ENCODE measurements at places on chromosomes 1 and 21. TPM values are rescaled to one million over a fixed set of nuclear protein-coding genes. Genes with fewer than 3 reads are reported as not detected.

PGLYRP4 gene
- not detected for total RNA-seq

CNKSR1 gene
- total RNA-seq, result under 0.01 TPM

NSL1 gene
- total RNA-seq, result 28.2 TPM

DCST1 gene
- total RNA-seq, result not detected

ATP1A1 gene
- total RNA-seq, result 122 TPM

B4GALT2 gene
- 99.5 TPM for total RNA-seq

DNA sequence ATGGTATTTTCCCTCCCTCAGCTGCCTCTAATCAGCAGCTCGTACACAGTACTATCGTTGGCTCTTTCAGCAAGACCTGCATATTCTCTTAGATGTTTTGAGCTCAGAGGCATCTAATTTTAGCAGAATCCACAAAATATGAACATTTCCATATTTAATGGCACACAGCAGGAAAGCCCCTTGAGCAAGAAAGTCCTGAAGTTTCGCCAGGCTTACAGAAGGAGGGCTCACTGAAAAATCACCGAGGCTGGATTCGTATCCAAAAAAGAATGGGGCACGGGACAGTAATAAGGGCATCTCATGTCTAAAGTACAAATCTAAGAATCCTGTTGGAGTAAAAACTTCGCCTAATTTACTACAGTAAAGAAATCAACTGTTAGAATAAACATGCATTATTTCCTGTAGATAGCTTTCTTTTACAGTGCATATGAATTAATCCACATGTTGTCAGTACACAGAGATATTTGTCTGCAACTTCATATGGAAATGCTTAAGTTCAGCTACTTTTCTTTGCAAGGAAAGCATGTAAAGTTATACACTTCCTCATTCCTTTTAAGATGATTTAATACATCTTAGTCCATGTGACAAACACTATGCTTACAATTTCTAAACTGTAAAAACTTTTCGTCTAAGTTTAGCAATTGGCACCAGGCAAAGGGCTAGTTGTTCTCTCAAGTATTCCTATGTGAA is 1205.3 kb upstream of the ADGRL4 start:
- no peak overlapping the region for H3K27ac ChIP-seq
- no peaks in the 10 kb centered on the region for H3K36me3 ChIP-seq
- H3K4me3 ChIP-seq, result no peak overlapping the region

DNA sequence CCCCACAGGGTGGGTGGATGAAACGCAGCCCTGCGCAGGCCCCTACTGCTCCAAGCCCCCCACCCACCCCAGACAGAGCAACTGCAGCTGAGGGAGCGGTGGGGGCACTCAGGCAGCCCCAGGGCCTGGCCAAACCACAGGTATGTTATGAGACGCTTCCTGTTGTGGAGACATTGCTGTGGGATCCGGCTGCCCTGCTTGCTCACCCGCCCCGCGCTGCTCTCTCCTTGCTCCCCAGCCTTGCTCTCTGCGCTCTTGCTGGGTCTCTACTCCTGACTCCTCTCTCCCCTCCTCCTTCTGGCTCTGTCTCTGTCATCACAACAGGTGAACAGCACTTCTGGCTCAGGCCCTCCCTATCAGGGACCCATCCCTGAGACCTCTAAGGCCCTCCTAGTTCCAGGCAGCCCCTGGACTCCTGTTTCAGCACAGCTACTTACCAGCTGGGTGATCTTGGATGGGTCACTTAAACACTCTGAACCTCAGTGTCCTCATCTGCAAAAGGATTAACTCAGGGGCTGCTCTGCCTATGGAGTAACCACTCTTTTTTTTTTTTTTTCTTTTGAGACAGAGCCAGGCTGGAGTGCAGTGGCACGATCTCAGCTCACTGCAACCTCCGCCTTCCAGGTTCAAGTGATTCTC is 15.9 kb downstream of the COL8A2 start:
- peaks cover 18% of the 10 kb centered on the region for H3K4me1 ChIP-seq
- H3K36me3 ChIP-seq, result no peaks in the 10 kb centered on the region
- DNase-seq, result peak; percentile 98
- H3K27ac ChIP-seq, result peak overlapping the region; percentile 79
- H3K4me3 ChIP-seq, result peak overlapping the region; percentile 35
- H3K27me3 ChIP-seq, result no peaks in the 10 kb centered on the region

GRCh38 chr1:955474-955873 is 3.6 kb downstream of the NOC2L start:
- no peaks in the 10 kb centered on the region for H3K27me3 ChIP-seq
- peaks cover 12% of the 10 kb centered on the region for H3K4me1 ChIP-seq
- H3K27ac ChIP-seq, result no peak overlapping the region
- DNase-seq, result no peak
- H3K4me3 ChIP-seq, result no peak overlapping the region

- no peak overlapping the region for H3K4me3 ChIP-seq
- H3K4me1 ChIP-seq, result peaks cover 17% of the 10 kb centered on the region
- no peak overlapping the region for H3K27ac ChIP-seq
- no peaks in the 10 kb centered on the region for H3K27me3 ChIP-seq
- H3K36me3 ChIP-seq, result peaks cover 9% of the 10 kb centered on the region
Observed at GRCh38 chr1:161223805-161224694, 622 bp upstream of the APOA2 start.

- H3K4me3 ChIP-seq, result no peak within 1 kb of the TSS
- H3K36me3 ChIP-seq, result no peaks in the 10 kb centered on the region
- DNase-seq, result no peak
- no peaks in the 10 kb centered on the region for H3K4me1 ChIP-seq
- no peak within 1 kb of the TSS for H3K27ac ChIP-seq
Observed at GRCh38 chr1:196887515-196888239, at the start of gene CFHR4. TSS of gene CFHR4 (plus strand) at chr1:196888052. CDS start at chr1:196888151, 99 bp downstream.

- peaks cover 5% of the 10 kb centered on the region for H3K4me1 ChIP-seq
- H3K4me3 ChIP-seq, result no peak overlapping the region
- H3K36me3 ChIP-seq, result peaks cover 17% of the 10 kb centered on the region
- DNase-seq, result peak; percentile 78
Observed at GRCh38 chr1:180948641-180949615, 36.2 kb downstream of the KIAA1614 start.

GRCh38 chr1:113745425-113745824 is 13.9 kb downstream of the PHTF1 start:
- H3K27ac ChIP-seq, result no peak overlapping the region
- no peaks in the 10 kb centered on the region for H3K27me3 ChIP-seq
- H3K4me1 ChIP-seq, result peaks cover 10% of the 10 kb centered on the region
- no peak overlapping the region for H3K4me3 ChIP-seq
- H3K36me3 ChIP-seq, result peaks cover 8% of the 10 kb centered on the region

DNA sequence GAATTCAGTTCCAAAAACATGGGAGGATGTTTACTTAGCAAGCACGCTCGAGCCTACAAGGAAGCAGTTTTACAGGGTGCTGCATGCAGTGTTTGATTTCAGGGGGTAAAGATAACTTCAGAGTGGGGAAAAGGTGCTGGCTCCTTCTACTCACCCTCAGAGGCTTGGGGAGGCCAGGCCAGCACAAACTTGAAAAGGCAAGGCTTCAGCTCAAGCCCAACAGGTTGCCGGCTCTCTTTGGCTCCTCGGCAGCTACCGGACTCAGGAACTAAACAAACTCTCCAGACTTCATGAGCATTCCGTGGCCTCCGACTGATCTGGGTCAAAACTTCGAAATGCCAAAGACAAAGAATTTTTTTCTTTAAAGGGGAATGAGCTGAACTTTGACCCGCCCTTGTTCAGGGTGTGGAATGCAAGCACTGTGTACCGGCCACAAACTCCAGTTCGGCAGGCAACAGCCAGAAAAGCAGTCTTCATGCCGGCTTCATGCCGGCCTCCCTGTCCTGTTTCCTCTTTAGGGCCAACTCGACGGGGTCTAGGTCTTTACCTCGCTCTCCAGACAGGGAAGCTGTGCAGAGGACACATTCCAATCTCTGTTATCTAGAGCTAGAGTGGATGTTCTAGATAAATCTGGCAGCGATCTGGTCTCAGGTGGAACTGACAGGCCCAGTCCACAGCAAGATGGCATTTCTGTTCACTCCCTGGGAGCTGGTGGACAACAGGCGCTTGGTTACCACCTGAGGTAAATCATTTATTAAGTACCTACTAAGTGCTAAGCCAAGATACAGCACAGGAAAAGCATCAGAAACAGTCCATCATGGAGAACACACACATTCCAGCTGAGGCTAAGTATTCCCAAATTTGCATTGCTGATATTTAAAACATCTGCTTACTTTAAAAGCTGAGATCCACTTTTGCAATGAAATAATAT is 75.0 kb downstream of the CD46 start:
- H3K27me3 ChIP-seq, result no peaks in the 10 kb centered on the region
- DNase-seq, result no peak
- no peaks in the 10 kb centered on the region for H3K36me3 ChIP-seq
- H3K4me3 ChIP-seq, result no peak overlapping the region
- H3K4me1 ChIP-seq, result peaks cover 36% of the 10 kb centered on the region

DNA sequence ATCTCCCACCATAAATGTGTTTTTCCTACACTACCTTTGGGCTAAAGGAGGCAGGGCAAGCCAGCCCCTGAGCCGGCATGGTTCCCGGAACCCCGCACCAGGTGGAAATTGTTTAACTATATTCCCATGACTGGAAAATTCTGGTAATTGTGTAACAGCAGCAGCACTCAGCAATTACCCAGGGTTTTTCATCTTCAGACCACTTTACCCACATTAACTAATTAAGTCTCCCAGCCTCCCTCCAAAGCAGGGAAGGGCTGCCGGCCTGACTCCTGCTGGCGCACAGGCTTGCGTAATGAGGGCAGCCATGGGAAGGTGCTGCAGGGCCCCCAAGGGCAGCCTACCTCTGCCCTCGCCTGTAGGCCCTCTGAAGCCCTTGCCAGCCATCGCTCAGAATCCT is 140.7 kb upstream of the VAMP3 start:
- no peaks in the 10 kb centered on the region for H3K36me3 ChIP-seq
- no peaks in the 10 kb centered on the region for H3K4me1 ChIP-seq
- H3K4me3 ChIP-seq, result no peak overlapping the region
- peaks cover 37% of the 10 kb centered on the region for H3K27me3 ChIP-seq
- no peak overlapping the region for H3K27ac ChIP-seq

DNA sequence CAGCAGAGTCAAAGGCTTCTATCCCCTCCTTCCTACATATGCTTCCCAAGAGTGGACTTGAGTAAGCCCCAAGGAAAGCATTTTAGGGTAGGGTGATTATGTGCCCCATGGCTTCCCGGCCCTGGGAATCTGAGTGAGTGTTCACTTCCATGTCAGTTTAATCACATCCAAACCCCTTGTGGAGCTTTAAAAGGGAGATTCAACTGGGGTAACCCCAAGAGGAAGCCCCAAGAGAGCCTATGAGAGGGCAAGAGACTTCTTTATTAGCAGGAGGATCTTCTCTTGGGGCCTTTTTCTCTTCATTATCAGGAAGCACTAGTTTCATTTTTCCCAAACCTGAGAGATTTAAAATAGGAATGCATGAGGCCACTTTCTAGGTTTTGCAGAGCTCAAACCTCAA is 97.0 kb upstream of the IRF2BP2 start:
- H3K27me3 ChIP-seq, result no peaks in the 10 kb centered on the region
- H3K36me3 ChIP-seq, result no peaks in the 10 kb centered on the region
- DNase-seq, result no peak
- no peak overlapping the region for H3K4me3 ChIP-seq
- H3K27ac ChIP-seq, result no peak overlapping the region
- peaks cover 26% of the 10 kb centered on the region for H3K4me1 ChIP-seq

DNA sequence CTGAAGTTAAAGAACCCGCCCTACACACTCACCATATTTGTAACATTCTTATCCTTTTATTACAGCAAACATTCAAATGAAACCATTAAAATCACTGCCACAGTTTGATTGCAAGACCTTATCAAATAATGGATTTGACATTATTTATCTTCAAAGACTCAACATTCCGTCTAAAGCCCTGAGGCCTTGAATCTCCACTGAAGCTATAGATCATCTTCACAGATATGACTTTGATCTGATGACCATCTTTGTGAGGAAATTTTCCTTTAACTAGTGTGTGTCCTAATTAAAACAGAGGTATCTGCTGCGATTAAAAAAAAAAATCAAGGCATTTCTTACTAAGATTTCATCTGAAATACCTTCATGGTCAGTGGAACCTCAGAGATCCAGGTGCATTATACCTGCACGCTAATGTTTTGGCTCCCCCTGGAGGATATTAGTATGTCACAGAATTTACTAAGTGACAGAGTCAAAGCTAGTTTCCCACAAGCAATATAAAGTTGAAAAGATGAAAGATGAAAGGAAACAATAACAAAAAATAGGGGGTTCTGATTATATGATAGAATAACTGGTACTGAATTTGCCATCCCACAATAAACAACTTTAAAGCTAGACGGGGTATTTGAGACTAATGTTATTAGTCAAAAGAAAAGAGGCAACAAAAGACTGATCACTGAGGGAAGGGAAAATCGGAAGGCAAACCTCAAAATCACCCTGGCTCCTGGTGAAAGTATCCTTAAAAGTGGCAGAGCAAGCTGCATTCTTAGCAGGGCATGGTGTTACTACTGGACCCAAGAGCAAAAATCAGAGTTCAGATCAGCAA is 923.4 kb downstream of the NCAM2 start:
- no peaks in the 10 kb centered on the region for H3K27me3 ChIP-seq
- H3K27ac ChIP-seq, result no peak overlapping the region
- no peaks in the 10 kb centered on the region for H3K4me1 ChIP-seq
- no peak overlapping the region for H3K4me3 ChIP-seq

Data from osteoblast (primary cell).